CD4-positive, alpha-beta T cell treated with Interleukin-2 at 100 ng/mL for 4 hours (primary cell): ENCODE measurements at places on chromosomes 5 and 9.

DNA sequence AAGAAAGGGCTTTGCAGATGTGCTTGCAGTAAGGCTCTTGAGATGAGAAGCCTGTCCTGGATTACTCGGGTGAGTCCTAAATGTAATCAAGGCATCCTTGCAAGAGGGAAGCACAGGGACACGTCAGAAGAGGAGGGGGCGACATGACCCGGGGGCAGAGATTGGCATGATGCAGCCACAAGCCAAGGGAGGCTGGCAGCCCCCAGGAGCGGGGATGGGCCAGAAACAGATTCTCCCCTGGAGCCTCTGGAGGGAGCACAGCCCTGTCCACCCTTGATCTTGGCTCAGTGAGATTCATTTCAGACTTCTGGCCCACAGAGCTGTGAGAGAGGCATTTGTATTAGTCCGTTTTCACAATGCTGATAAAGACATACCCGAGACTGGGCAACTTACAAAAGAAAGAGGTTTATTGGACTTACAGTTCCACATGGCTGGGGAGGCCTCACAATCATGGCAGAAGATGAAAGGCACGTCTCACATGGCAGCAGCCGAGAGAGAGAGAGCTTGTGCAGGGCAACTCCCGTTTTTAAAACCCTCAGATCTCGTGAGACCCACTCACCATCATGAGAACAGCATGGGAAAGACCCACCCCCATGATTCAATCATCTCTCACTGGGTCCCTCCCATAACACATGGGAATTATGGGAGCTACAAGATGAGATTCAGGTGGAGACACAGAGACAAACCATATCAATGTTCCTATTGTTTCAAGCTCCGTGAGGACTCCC lies 76.1 kb downstream of the ADAMTS2 start:
- no peak for DNase-seq

GRCh38 chr5:55671975-55672374 lies 40.1 kb downstream of the SLC38A9 start:
- no peak for DNase-seq

DNA sequence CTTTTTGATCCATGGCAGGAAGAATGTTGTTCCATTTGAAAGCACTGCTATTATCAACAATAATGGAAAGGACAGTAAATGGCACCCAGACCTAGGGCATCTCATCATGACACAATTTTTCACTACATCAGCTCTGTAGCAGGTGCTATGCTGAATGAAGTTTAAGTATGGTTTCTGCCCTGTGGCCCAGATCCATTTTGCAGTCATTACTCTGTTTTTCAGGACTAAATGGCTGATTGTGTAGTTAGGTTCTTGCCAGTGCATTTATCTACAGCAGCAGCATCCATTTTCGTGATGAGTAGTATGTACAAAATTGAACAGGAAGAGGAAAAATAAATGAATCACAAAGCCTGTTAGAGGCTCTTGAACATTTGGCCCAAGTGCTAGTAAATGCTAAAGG lies 270.5 kb upstream of the CD180 start:
- no peak for DNase-seq

GRCh38 chr5:42720251-42720650 lies 36.4 kb upstream of the CCDC152 start:
- peak; percentile 5 for DNase-seq

- DNase-seq = no peak
Observed at GRCh38 chr5:122683631-122684030, 91.2 kb upstream of the SNX2 start.

- DNase-seq = peak; percentile 88
Observed at GRCh38 chr5:131379723-131380122, 115.9 kb downstream of the CDC42SE2 start.

DNA sequence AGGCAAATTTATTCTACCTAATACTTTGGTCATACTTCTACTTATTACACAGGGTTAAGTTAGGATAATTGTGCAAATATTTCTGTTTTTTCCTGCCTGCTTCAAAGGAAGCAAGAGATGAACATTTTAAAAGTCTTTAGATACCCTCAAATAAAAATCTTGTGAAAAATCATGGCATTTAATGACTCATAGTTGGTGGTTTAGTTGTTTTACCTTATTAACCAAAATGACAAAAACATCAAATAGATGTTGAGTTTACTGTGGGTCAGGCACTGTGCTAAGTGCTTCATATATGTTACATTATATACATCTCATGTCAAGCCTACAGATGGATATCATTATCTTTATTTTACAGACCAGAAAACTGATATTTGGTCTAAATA lies 54.4 kb downstream of the ZNF474 start:
- no peak for DNase-seq

- DNase-seq = no peak
Observed at GRCh38 chr5:138666226-138666742, 86.9 kb upstream of the CTNNA1 start.

- no peak for DNase-seq
Observed at GRCh38 chr5:139812836-139813805, 17.5 kb downstream of the PSD2 start.

GRCh38 chr9:12413986-12414385 lies 279.2 kb upstream of the TYRP1 start:
- no peak for DNase-seq

DNA sequence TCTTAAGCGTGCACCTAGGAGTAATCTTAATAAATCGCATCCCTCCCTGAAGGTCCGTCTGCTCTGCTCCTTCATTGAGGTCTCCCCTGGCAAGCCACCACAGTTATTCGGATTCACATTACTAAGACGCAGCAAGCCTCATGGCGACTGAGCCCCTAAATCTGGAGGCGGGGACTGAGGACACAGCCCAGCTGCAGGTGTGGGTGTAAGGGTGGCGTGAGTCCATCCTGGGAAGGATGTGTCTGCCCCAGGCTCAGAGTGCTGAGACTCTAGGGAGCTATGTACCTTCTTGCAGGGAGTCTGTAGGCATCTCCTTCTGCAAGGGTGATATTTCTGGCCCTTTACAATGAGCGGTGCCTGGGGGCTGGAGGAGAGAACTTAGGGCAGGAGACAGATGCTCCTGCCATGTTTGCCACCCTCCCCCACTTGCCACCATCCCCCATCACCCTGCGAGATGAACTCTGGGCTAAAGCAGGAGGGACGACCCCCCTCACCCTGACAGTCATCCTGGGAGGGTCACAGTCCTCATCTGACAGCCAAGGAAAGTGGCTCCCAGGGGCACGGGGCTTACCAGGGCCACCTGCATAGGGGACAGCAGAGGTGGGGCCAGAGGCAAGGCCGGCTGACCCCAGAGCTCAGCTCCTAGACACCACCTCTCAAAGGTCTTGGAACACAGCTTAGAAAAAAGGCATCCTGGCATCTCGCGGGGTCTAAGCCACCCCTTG lies 76.4 kb upstream of the FCN1 start:
- DNase-seq = no peak

GRCh38 chr5:80319702-80320101 lies at the start of gene SPZ1:
Gene SPZ1, plus strand, starts transcription at chr5:80320002. Its CDS starts 214 bp downstream, at chr5:80320216.
- DNase-seq = no peak

DNA sequence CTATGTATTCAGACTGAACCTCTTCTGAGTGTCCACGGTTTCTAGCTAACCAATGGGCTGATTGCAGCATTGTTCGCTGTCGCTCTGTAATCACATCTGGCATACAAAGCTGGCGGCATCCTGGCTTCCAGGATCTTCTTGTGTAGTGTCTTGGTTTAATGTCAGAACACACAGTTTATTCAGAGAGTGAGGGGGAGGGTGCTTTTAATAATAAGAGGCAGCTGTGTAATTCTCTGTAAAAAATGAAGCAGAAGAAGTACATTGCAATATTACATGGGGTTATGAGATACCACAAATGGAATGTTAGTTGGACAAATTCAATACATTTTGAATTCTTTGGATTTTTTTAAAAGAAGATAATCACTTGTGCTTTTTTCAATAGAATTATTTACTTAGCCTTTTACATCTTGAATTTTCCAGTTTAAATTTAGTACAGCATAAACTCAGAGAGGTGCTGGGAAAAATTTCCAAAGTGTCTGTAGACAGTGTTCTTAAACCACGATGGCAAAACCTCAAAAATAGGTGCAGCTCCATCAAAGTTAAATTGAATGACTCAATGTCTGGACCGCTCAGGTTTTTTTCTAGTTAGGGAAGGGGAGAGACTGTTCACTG lies 206.0 kb downstream of the PCSK1 start:
- no peak for DNase-seq

GRCh38 chr9:101791938-101792337 lies 53.5 kb upstream of the GRIN3A start:
- DNase-seq = no peak

DNA sequence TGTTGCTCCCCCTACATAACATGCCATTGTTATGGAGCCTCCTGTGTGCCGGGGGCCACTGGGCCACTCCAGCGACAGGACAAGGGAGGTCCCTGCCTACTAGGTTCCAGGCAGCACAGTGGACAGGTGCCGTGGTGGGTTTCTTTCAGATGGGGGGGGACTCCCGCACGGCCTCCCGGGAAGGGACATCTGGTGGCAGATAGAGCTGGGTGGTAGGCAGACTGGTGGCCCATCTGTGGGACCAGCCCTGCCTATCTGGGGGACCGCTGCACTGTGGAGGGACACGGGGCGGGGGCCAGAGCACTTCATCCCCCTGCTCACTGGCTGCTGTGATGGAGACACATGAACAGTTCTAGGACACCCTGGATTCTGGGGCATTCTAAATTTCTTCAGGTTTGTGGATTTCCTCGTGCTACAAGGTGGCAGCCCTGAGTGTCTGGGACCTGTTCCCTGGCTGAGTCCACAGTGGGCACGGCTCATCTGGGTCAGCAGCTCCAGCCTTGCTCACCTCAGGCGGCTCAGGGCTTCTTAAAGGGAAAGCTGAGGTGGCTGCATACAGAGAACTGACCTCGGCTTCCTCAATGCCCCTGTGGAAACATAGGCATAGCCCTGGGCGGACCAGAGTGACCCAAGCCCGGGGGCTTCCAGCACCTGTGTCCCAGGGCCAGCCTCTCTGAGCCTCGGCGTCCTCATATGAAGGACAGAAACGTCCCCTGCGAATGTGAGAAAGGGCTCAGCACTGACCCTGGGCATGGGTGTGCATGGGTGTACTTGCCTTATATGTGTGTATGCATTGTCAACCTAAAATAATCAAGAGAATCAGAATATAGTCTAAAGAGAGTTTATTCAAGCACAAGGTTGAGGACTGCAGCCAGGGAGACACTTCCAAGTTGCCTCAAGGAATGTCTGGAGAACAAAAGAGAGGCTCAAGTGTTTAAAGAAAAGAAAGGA lies 22.5 kb downstream of the FGD3 start:
- no peak for DNase-seq

DNA sequence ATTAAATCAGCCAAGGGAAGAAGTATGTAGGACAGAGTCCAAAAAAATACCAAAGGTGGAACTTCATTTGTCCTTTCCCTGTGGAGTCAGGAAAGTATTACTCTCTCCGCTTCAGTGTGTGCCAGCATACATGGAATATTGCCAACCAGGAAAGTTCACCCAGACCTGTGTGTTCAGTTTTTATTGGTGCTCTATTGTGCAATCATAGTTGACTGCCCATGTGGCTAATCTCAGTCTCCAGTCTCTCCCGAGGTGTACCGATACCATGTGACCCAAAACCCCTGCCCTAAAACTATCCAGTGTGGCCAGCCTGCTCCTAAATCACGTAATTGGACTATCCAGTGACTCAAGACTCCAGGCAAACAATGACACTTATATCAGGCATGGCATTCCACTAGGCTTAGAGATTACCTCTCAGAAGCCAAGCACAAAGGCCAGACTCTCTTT lies 38.8 kb downstream of the NFX1 start:
- no peak for DNase-seq

DNA sequence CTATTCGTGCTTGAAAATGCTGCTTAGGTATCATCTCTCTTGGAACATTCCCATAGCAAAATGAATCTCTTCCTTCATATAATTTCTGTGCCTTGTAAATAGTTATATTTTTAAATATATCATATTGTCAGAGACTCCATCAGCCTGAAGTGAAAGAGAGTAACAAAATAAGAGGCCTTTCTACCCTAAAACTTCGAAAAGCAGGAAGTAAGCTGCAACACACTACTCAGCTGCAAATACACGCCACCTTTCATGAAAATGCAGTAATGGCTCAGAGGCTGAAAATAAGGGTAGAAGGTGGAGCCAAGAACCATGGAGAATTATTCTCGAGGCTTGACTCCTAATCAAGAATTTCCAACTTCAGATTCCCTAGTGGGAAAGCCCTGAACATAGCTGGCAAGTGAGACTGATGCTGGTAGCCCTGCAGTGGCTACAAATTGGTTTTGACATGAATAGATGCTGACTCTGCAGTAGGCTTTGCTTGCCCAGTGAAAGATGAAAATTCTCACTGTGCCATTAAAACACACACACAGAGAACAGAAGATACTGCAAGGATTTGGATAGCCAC lies 30.2 kb upstream of the PTGER4 start:
- DNase-seq = no peak

GRCh38 chr5:177303121-177303924 lies at the start of the genes PRELID1 and RAB24:
Gene PRELID1, plus strand, starts transcription at chr5:177303799. Its CDS starts 187 bp downstream, at chr5:177303986.
Gene RAB24, minus strand, starts transcription at chr5:177303719. Its CDS starts 431 bp downstream, at chr5:177303288.
- peak; percentile 87 for DNase-seq

GRCh38 chr5:54996466-54996865 lies 11.1 kb upstream of the ESM1 start:
- DNase-seq = no peak

- DNase-seq = no peak
Observed at GRCh38 chr5:54882841-54883240, 102.6 kb downstream of the ESM1 start.

DNA sequence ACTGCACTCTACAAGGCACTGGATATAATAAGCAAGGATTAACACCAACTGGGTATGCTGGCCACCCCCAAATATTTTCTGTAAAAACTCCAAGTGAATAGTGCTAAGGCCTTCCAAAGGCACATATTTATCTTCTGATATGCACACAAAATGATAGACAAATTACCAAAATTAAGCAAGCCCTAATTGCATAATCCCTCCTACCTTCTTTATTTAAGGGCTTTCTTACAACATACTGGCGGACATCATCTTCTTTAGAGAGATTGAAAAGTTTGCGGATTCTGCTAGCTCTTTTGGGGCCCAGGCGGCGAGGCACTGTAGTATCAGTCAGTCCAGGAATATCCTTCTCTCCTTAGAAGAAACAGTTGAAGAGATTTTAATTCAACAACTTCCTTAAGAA lies 1.9 kb downstream of the RPS6 start:
- no peak for DNase-seq

DNA sequence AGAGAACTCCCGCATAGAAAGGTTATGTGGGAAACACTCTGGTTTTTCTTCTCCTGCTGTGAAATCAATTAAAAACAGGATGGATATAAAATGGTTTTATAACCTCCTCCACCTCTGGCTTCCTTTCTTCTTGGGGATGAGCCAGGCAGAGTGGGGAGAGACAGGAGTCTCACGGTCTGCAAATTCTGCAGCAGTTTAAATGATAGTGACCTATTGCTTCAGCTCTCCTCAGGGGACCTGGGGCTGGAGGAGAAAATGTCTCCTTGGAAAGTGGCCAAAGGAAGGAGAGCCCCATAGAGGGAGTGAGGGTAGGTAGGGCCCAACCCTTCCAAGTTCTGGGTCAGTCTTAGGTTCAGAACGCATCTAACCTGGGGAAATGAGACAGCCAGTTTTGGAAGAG lies 118.8 kb downstream of the MTX3 start:
- DNase-seq = no peak

DNA sequence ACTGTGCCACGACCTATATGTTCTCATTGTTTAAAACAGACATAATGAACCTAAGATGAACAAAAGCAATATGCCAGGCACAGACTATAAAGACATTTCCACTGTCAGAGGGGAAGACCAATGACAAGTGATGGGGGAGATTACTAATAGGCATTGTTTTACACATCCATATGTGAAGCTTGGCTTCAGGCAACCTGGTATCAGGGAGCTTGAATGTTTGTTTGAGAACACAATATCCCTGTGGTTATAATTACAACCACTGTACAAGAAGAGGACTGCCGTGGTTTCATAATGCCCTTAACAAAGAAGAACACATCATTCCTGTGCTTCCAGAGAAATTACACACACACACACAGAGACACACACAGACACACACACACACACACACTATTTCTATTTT lies 385.7 kb downstream of the BNC2 start:
- no peak for DNase-seq
